T-helper 17 cell (primary cell): ENCODE measurements at places on chromosomes 5 and 9.

- DNase-seq: no peak
These were observed 53.4 kb downstream of the MAN2A1 start for GRCh38 chr5:109743041-109743531.

- DNase-seq: no peak
These were observed 179.1 kb upstream of the SLC24A2 start for GRCh38 chr9:19967888-19968459.

DNA sequence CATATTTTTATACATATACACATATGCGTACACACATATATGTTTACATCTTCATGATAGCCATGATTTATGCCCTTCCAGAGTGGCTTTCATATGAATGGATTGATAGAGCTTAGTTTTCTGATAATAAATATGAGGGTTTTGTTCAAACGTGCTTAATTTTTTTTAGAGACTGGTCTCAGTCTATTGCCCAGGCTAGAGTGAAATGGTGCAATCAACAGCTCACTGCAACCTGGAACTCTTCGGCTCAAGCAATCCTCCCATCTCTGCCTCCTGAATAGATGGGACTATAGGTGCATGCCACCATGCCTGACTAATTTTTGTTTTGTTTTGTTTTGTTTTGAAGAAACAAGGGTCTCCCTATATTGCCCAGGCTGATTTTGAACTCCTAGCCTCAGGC lies 48.6 kb upstream of the ZSWIM6 start:
- DNase-seq: no peak

GRCh38 chr5:148853868-148854267 lies 27.5 kb downstream of the ADRB2 start:
- no peak for DNase-seq

GRCh38 chr9:104238668-104239067 lies 144.6 kb downstream of the SMC2 start:
- DNase-seq: no peak

- DNase-seq: no peak
These were observed 319.5 kb downstream of the ARHGEF28 start for GRCh38 chr5:73945505-73945904.

GRCh38 chr5:168877132-168877892 lies 298.1 kb upstream of the PANK3 start:
- no peak for DNase-seq

GRCh38 chr5:79793304-79793703 lies 103.7 kb downstream of the CMYA5 start:
- DNase-seq: no peak

DNA sequence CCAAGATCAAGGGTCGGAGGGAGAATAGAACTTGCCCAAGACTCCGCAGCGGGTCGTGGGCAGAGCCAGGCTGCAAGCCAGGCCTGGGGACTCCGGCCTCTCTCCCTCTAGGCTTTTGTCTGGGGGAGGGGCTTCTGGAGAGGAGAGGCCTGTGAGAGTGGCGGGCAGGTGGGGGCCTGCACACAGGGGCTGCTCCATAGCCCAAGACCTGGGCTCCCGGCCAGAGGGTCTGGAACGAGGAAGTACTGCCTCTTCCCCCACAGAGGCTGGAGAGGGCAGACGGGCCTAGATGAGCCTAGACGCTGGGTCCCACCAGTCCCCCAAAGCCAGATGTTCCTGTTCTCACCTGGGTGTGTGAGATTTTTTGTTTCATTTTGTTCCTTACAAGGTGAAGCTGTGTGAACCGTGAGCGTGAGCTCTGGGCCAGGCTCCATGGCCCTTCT lies 5.2 kb upstream of the ST6GALNAC6 start:
- no peak for DNase-seq

- no peak for DNase-seq
These were observed 30.6 kb upstream of the SEMA4D start for GRCh38 chr9:89528540-89528939.

GRCh38 chr9:91558879-91559278 lies 135.2 kb upstream of the NFIL3 start:
- DNase-seq: no peak

DNA sequence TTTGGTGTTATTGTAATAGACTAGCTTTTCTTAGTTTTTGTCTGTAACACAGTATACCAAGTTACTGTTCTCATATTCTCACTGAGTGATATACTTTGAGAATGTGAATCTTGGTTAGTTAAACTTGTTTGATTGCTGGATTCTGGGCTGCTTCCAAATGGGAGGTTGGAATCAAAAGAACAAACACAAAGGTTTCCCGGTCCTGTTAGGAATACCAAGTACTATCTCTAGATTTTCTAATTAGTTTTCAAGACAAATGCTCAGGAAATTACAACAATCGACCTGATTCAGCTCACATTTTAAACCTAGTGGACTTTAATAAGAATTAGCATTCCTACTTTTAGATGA lies 244.3 kb downstream of the CSNK1G3 start:
- no peak for DNase-seq

DNA sequence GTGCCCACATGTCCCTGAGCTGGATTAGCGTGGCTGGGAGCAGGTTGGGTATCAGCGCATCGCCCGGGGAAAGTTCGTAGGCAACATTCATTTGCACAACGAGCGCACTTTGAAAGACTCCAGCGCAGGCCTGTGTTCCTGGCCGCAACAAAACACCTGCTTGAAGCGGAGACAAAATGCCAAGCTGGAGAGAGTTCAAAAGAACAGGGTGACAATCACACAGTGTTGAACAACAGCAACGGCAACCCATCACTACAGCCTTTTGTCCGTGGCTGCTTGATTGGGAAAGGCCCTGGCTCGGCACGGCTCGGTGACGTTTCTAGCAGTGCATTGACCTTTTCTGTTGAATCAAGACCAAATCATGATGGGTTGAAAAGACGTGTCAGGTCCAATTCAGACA lies 336.3 kb downstream of the IRX1 start:
- DNase-seq: no peak

- peak; percentile 28 for DNase-seq
These were observed 9.7 kb downstream of the TIGD6 start for GRCh38 chr5:149990518-149991376.

- no peak for DNase-seq
These were observed 46.6 kb downstream of the SECISBP2 start for GRCh38 chr9:89364666-89365531.

GRCh38 chr5:123116058-123116457 lies 27.0 kb downstream of the PRDM6 start:
- no peak for DNase-seq

- no peak for DNase-seq
These were observed 760 bp downstream of the ALDH1B1 start for GRCh38 chr9:38393128-38393796.

DNA sequence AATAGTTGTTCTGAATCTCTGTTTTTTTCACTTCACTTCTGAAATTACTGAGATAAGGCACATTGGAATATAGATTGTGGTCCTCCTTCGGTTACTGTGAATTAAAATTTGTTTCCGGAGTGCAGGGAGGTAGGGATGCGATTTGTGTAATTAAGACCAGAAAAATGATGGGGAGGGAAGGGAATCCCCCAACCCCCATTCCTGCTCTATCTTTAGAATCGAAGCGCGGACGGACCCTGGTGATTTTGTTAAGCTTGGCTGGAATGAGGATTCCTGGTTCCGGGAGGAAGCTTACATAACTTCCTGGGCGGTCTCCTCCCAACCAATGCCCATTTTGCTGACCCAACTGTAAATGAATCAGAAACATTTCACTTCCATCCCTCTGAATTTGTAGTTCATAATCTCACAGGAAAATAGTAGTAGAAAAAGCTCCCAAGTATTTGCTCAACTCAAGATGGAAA lies 220.1 kb upstream of the MSX2 start:
- DNase-seq: no peak

- DNase-seq: peak; percentile 74
These were observed at the start of gene ZBTB34 for GRCh38 chr9:126860077-126860756. TSS of gene ZBTB34 (plus strand) at chr9:126860639. CDS start at chr9:126879400, 18,761 bp downstream.

DNA sequence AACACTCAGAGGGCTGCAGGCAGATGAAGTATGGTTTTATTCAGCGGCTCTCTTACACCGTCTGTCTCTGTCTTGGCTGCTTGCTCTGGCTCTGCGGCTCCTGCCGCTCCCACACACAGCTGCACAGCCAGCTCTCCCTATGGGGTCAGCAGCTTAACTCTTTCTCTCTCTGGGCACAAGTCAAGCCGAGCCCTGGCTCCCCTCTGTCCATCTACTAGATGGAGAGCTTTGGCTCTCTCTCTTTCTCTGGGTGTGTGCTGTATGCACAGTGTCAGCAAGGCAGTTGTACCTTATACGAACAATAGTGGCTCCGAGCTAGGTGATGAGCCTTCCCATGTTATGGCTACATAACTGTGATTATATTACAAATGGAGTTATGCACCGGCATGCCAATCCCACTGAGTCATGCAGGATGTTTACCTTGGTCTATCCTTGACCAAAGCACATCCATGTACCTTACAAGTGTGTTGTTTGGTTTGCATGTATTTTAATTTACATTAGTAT lies 19.3 kb upstream of the PPP2CA start:
- DNase-seq: no peak

DNA sequence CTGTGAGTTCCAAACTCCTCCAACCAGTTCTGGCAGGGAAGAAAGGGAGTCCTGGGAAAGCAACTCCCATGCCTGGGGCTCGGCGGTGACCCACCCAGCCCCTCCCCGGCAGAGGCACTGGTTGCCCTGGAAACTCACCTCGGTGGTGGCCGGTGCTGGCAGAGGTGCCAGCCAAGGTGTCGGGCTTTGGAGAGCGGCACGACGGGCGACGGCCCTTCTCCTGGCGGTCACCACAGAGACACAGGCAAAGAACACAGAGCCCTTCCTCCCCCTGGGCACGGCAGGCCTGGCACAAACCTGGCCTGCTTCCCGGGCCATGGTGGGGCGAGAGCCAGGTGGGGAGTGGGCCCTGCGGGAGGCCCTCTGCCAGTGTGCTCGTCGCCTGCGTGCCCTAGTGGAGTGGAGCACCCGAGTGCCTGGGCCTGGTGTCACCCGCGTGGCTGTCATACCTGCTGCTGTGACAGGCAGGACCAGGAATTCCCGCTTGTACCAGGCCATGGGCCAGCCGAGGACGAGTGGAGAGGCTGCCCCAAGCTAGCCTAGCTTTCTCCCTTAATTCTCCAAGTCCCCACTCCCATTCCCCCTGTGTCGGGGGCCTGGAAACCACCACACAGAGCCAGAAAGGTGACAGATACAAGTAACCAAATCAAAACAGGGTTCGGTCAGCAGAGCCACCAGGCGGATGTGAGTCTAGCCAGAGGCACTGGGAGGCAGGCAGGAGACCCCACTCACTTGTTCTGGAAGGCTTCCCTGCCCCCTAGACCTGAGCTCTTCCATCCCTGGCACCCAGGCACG lies 8.2 kb upstream of the RALGDS start:
- DNase-seq: no peak

GRCh38 chr9:3032898-3033297 lies 189.0 kb upstream of the PUM3 start:
- no peak for DNase-seq
